Epithelial cell of proximal tubule (primary cell): ENCODE measurements at places on chromosomes 7 and 10. TPM values are rescaled to one million over a fixed set of nuclear protein-coding genes. Genes with fewer than 3 reads are reported as not detected.

Gene FBXO24
- 0.80 and 1.0 TPM in 2 replicates for total RNA-seq

DNA sequence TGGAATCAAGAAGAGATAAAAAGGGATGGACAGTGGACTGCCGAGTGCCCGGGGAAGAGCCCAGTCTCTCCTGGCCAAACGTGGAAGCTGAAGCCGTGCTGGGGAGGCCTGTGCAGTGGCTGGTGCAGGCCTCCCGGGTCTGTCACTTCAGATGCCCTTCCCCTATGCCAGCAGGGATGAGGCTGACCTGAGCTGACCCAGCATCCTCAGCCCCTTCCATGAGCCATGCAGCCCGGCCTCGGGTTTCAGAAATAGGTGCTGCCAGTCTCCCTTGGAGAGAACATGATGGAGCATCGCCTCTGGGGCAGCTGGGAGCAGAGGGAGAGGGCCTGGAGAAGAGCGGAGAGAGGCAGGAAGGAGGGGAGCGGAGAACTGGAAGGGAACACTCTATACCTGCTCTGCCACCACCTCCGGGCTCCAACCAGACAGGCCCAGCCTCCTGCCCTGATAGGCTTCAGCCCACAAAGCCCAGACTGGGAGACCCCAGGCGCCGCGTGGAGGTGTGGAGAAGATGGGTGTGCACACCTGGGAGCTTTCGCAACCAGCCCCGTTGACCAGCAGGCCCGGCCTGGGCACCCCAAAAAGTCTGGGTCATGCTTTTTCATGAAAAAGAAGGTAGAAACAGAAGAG is 68.6 kb upstream of the PPP2R2D start:
- DNase-seq: no peak

DNA sequence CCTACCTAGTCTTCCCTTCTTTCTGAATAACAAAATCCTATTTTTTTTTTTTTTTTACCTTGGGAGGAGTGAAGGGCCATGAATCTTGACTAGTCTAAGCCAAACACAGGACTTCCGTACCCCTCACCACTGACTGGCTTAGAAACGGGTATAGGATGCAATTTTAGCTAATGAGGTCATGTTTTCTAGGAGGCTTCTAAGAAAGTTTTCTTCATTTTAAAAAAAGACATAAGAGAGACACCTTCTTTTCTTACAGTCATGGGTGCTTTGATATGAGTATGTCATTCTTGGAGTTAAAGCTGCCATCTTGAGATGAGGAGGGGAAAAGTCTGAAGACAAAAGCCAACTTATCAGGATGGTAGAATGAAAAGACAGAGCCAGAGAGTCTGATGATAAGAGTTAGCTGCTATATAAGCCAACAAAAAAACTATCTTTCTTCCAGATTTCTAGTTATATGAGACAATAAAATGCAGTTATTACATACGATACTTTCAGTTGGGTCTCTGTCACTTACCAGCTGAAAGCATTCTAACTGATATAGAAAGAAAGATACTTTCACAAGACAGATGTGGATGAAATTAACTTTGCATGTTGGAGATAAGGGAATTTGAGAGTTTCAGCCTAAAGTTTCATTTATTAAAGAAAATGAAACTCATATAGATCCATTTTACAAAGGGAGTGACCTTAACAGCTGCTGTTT is 34.0 kb downstream of the ZNF438 start:
- no peak for DNase-seq

GRCh38 chr7:106344861-106345260 is 60.1 kb upstream of the NAMPT start:
- no peak for DNase-seq

GRCh38 chr7:29516491-29516890 is 47.1 kb upstream of the PRR15 start:
- no peak for DNase-seq

GRCh38 chr7:55131142-55131929 is 112.5 kb downstream of the EGFR start:
- DNase-seq: no peak

GRCh38 chr7:35313575-35313974 is 59.7 kb upstream of the TBX20 start:
- DNase-seq: no peak

Gene CYP2C9
- total RNA-seq: 1.0 TPM in 1 of 2 replicates, not detected in the other

DNA sequence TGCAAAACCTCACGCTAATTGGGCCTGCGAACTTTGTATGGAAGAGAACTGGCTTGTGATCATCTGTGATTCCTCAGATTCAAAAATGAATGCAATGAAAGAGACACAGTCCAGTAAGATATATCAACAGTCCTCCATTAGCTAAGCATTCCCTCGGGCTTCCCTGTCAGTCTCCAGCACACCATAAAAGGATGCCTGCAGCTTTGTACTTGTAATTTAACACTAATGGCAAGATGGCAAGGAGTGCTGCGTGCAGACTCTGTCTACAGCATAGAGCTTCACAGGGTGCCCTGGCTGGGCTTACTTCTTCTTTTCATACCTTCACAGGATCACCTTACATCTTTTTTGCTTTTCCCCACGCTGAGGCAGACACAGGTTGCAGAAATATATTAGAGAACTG is 200.0 kb downstream of the GFRA1 start:
- DNase-seq: no peak

DNA sequence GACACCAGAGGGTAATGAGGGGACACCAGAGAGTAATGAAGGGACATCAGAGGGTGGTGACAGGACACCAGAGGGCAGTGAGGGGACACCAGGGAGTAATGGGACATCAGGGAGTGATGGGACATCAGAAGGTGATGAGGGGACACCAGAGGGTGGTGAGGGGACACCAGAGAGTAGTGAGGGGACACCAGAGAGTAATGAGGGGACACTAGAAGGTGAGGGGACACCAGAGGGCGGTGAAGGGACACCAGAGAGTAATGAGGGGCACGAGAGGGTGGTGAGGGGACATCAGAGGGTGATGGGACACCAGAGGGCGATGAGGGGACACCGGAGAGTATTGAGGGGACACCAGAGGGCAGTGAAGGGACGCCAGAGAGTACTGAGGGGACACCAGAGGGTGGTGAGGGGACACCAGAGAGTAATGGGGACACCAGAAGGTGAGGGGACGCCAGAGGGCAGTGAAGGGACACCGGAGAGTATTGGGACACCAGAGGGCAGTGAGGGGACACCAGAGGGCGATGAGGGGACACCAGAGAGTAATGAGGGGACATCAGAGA is 10.6 kb downstream of the NACAD start:
- no peak for DNase-seq
